Stimulated activated CD8-positive, alpha-beta memory T cell treated with anti-CD3 and anti-CD28 coated beads, Interleukin-2, amount 100 ng/mL, for 1 hour (primary cell): ENCODE measurements at places on chromosomes 2 and 18.

DNA sequence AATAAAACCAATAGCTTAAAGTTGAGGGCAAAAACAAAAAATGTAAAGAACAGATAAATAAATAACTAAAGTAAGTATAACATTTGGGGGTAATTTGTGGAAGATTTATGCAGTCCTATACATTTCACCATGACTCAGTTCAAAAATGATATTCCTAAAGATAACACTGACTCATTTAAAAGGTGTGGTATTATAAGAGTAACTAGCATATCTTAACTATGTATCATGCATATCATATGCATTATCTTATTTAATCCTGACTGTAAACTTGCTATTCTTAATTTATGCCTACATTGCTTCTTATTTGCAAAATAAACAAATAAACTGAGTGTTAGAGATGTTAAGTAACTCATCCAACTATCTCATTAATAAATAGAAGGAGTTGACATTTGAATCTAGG lies 726.5 kb upstream of the PKDCC start:
- DNase-seq: no peak

GRCh38 chr2:467543-467891 lies 179.6 kb upstream of the ALKAL2 start:
- DNase-seq: no peak

DNA sequence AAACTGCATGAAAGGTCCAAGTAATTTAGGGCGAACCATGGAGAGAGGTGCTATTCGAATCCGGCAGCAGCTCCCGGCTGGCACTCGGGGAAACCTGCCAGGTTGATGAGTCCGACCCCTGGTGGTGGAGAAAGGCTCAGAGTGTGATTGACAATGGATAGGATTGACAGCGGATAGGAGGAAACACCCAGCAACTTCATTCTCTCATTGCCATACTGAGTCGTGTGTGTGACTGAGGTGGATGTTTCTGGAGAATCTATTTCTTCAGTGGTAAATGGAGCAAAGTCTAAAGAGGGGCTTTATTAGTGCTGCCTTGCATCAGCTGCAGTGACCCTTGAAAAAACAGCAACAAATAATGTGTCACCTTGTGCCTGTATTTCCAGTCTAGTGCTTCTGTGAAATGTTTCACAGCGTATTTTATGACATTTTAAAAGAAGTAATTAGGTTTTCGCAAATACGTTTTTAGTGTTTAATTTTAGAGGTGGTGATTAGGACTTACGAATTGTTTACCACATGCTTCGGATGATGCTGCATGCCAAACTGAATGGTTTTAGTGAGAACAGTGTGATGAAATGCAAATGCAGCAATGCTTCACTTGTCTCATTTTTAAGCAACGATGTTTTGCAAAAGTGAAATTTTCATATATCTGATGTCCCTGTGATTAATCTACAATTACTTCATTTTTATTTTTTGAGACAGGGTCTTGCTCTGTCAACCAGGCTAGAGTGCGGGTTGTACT lies 102.0 kb downstream of the DCDC2C start:
- DNase-seq: no peak

DNA sequence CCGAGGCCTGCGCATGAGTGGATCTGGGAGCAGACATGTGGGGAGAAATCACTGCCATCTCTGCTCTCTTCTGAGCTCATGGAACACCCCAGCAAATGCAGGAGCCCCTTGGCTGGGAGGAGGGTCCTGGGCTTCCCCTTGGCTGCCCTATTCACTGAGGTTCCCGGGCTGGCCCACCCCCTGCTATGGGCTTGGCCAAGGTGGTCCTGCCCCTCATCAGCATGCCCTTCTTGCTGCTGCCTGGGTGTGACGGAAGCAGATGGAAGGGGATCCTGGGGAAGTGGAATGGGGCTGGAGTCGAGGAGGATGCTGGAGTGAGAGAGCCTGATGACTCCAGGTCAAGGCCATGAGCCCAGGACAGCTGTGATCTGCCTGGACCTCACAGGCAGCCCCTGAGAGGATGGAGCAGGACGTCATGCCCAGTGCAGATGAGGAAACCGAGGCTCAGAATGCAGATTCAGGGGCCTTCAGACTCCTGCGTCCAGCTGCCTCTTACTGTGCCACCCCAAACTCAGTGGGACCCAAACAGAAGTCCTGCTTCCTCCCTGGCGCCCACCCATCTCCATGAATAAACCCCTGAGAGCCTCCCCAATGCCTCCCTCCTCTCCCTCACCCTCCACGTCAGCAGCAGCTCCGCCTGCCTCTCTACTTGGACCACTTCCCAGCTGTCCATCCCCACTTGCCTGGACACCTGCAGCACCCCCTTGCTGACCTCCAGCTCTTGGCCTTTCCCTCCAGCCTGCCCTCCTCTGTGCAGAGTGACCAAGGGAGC lies 4.0 kb downstream of the SNED1 start:
- no peak for DNase-seq

DNA sequence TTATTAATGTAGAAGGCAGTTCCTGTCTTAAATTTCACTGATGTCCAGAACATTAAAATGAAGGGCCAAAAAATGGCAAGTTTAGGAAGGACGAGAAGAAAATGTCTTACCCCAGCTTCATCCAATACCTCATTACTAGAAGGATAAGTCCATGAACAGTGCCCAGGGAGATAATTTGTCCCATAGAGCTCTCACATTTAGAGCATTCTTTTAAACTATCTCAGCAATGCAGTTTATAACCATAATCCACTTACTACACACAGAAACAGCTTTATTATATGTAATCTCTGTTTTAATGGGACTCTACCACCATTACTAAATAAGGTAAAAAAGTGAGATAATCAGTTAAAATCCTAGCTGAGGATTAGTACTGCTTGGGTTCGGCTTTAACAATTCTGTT lies 142.5 kb downstream of the PARD3B start:
- no peak for DNase-seq

GRCh38 chr2:215850380-215850779 lies 163.0 kb downstream of the MREG start:
- no peak for DNase-seq

DNA sequence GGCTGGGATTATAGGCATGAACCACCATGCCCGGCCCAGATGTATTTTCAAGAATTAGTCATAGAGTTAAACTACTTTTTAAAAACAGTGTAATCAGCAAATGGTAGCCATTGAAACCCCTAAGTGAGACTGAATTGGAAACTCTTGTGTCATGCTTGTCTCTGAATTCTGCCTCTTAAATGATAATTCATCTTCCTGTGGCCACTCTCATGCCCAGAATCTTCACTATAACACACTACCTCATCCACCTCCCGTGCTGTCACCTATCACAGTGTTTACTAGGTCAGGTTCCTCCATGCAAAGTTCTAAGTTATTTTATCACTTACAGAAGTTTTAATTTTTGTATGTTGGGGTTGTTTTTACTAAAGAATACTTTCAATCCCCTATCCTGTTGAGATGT lies 197.5 kb downstream of the PHLPP1 start:
- no peak for DNase-seq

DNA sequence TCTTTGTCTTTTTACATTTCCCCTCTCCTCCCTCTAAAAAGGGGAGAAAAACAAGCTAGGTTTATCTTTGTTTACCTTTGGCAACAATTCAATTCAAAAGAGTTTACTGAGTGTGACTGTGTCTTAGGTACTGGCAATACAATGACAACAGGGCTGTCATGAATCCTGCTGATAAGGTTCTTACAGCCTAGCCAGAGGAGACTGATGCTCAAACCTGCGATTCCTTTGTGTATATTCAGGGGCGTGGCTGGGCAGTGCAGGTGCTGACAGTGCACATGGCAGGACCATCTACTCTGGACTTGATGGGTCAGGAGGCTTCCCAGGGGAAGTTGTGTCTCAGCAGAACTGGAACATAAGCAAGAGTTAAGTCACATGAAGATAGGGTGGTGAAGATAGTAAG lies 23.2 kb upstream of the TTN start:
- no peak for DNase-seq

DNA sequence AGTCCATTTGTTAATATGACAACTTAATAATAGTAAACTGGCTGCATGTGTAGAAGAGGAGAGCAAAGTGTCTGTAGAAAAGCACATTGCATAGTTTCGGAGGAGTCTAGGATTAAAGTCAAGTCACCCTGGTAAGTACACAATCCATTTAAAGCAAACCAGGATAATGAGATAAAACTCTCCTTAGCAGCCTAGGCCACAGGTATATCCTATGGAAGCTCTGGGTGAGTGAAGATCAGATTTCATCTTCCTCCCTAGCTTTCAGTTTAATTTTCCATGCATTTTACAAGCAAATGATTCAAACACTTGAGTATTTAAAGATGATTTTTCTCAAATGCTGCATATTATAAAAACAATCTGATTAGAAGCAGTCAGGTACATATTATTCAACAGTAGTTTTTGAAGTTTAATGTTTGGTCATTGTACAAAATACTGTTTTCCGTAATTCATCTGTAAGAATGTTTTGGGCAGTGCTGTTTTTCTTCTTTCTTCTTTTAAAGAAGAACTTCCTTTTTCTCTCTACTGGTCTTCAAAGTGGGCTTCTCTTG lies 10.2 kb downstream of the CERS6 start:
- DNase-seq: no peak
